ENCODE measurements at places on chromosomes 13 and 19.

DNA sequence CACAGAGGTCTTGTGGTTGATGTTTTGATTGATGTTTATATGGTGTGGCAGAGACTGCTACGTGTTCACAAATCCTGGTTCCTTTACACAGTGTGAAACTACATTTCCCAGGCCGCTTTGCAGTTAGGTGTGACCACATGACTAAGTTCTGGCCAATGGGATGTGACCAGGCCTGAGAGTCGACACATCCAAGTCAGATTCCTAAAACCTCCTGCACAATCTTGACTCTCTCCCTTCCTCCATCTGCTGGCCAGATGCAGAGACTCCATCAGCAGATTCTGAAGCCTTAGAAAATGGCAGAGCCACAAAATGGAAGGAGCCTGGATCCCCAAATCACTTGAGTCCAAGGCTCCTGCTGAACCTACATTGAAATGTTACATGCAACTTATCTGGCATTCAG is 12.6 kb downstream of the CD37 start:
- DNase-seq: no peak

GRCh38 chr13:112980434-112980833 is 11.4 kb downstream of the MCF2L start:
- no peak for DNase-seq

GRCh38 chr19:48962029-48962848 is 2.9 kb upstream of the FTL start:
- peak; percentile 59 for DNase-seq

GRCh38 chr13:93774506-93774905 is 547.9 kb downstream of the GPC6 start:
- no peak for DNase-seq

GRCh38 chr13:97220151-97220900 is 1.8 kb upstream of the MBNL2 start:
- no peak for DNase-seq

GRCh38 chr19:7955696-7956095 is 12.2 kb upstream of the TIMM44 start:
- DNase-seq: no peak

DNA sequence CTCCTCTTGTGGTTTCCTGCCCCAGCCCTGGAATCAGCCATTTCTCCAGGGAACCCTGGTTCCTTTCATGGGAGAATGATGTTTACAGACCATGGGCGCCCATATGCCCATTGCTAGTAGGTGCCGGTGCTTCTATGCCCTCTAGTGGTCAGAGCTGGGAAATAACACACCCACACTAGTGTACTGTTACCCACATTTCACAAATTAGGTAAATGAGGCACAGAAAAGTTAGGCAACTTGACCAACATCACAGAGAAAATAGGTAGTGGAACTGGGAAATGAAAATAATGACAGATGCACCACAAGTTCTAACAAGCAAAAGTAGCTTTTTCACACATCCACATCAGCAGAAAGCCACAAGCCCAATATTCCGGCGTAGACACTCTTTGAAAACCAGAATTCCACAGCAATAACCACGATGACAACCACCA is 1.3 kb upstream of the CEACAM3 start:
- DNase-seq: peak; percentile 55

DNA sequence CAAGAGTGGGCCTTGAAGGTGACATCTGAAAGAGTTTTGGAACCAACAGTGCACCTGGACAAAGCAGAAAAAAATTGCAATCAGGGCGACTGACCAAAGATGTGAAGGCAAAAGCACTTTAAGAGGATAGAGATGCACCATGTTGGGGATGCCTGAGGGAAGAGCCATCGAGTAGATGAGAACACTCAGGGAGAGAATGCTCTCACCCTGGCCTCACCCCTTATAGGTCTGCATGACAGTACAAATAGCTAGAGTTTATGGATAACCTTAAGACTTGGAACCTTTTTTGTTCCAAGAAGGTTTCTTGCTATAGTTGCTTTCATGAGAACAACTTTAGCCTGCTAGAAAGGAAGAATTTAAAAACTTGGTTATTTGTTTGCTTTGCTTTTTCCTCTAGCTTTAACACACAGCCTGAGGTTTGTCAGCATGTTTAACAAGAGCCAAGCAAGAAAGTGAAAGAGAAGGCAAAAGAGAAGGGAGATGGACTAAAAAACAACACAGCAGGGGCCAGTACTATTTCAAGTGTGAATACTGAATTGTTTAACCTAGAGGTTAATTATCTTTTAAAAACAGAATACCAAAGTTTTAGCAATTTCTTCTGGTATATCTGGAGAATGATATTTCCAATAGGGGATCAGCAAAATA is 418.9 kb downstream of the DIAPH3 start:
- DNase-seq: peak; percentile 37

DNA sequence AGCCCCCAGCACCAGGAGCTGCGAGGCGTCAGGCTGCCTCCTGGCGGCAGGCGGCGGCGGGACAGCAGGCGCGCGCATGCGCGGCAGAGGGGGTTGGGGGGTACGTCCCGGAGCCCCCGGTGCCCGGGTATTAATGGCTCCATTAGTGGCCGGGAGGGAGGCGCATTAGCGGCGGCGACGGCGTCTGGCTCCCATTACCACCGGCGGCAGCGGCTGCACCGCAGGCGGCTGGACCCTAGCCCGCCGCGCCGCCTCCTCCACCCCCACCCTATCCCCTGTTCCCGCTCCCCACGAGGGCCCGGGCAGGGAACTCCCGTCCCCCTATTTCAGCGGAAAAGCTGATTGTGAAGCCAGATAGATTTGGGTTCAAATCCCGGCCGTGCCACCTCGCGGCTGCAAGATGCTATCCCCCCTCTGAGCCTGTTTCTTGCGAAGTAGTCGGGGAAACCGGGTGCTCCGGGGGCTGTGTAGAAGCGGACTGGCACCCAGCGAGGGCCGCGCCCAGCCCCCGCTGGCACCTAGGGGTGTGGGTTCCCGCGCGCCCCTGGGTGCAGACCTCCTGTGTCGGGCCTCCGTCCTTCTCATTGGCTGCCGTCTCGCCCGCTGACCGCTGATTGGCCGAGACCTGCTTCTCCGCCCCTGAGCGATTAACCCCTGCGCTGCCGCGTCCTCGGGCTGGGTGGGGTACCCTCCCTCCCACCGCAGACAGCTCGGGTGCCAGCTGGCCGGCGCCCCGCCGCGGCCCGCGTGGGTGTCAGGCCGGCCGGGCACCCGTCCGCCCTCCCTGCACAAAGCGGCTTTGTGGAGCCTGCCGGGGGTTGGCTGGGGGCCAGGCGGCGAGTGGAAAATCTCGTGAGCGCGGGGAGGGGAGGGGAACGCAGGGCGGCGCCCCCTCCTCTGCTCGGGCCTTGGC is 11.1 kb downstream of the CIC start:
- DNase-seq: peak; percentile 81

- DNase-seq: no peak
Measured at GRCh38 chr19:56692206-56692895, 20.8 kb upstream of the ZNF835 start.

All from MM.1S (cell line).